ENCODE measurements at places on chromosomes 6 and 20. TPM values are rescaled to one million over a fixed set of nuclear protein-coding genes. Genes with fewer than 3 reads are reported as not detected.
A peak's percentile ranks its signal among the peaks of the same experiment; 100 is the strongest.

The MACROD2 gene
- 0.51 TPM for total RNA-seq

The ANKRD66 gene
- not detected for total RNA-seq

DNA sequence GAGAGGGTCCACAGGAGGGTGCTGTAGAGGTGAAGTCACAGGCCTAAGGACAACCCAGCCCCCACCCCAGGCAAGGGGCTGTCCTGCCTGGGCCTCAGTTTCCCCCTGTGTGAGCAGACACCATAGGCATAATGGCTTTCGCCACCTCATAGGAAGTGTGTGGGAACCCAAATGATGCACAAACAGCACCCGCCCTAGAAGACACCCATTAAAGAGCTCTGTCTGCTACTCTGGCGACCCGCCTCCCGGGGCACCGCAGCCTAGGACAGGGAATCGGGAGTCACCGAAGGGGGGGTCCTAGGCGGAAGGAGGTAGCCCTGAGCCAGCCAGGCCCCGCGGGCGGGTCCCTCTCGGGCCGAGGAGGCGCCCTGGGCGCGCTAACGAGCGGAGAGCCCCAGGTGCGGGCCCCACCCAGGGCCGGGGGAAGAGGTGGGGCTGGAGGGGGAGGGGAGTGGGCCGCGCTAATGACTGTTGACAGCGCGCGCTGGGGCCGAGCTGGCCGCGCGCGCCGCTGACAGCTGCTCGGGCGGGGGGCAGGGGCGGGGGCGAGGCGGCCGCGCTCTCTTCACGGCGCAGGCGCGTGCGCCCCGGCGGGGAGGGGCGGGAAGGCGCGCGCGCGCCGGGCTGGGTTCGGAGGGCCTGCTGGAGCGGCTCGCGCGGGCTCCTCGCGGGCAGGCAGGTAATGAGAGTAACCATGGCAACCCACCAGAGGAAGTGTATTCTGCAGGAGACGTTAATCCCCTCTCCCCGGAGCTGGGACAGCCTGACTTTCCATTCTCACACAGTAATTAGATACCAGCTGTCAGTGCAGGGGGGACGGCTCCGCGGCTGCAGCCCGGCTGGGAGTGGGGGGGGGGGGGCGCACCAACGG, 48.9 kb downstream of the NOL4L start:
- peak; percentile 51 for DNase-seq

The GGTLC1 gene
- total RNA-seq, result not detected

The GSTA2 gene
- not detected for total RNA-seq

- no peak for DNase-seq
Measured at GRCh38 chr6:170160628-170161611, 130.0 kb downstream of the DLL1 start.

DNA sequence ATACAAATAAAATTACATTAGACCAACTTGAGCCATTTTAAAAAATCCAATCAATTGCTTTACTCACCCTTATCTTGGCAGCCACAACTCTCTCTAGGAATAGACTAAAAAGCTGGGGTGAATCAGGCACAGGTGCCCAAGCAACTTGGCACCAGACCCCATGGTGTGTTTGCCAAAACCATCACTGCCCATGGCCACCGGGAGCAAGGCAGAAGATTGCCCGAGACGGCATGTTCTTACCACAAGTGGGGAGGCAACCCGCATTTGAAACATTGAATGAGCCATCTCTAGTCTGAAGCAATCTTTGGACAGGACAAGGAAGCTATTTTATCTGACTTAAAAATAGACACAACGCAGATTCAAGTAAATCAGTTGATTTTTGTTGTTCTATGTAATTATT, 69.0 kb downstream of the SMLR1 start:
- no peak for DNase-seq

DNA sequence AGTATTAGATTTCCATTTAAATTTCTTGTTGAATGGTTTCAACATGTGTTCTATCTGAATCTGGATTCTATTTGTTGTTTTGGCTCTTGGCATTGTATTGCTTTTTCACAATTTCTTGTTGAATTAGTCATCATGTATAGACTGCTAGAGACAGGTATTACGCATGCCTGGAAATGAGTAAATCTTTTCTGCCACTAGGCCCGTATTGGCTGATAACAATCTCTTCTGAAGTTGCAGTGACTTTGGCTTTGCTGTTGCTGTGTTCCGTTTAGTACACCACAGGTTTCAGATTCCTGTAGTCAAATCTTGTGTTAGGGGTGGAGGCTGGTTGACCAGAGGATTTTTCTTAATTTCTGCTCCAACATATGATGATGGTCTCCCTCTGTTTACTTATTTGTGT, 1339.4 kb downstream of the GRIK2 start:
- no peak for DNase-seq

DNA sequence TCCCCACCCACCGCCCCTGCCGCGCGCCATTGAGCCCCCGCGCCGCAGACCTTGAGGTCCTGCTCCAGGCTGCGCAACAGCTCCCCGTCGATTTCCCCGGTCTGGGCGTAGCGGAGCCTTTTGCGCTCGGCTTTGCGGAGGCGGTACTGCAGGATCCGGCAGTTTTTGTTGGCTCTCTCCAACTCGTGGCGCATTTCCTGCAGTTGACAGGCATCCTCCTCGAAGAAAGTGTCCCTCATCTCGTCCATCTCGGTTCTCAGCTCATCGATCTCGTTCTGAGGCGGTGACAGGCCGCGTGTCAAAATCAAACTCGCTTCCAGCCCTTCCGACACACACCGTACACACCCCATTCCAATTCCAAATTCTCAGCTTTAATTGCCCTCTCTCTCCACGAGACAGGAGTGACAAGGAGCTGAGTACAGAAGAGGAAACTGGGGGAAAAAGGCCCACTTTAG, 4.3 kb downstream of the MTCL3 start:
- DNase-seq, result no peak

The PEX7 gene
- total RNA-seq, result 17.2 TPM

GRCh38 chr20:58598211-58599015, 52.7 kb upstream of the STX16 start:
- peak; percentile 8 for DNase-seq

GRCh38 chr20:48783533-48784272, 44.1 kb downstream of the PREX1 start:
- DNase-seq, result no peak

DNA sequence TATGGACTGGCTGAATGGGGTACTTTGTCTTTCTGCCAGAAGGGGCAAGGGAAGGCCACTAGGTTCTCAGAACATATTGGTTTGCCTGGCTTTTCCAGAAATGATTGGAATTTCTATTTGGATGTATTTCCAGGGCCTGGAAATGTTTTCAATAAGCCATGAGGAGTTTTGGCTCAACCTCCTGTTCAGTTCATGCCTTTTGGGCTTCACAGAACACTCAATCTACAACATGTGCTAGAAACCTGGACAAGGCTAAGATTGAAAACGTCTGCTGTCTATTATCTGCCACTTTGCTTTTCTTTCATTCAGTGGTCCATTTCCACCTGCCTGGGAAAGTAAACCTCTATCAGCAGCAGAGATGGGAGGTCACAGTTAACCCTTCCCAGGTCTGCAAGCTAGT, 793.4 kb downstream of the TENT5A start:
- DNase-seq, result no peak

The ABCC10 gene
- total RNA-seq, result 7.9 TPM

DNA sequence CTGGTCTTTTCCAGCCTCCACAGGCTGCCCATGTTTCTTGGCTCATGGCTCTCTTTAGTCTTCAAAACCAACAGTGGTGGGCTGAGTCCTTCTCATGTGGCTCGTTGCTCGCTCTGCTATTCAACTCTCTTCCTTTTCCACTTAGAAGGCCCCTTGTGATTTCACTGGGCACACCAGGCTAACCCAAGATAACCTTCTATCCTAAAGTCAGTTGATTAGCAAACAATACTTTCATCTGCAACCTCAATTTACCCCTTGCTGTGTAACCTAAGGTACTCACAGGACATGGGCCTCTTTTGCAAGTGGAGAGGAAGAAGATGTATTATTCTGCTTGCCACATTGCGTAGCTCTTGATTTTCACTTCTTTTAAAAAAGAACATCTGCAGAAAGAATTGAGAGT, 79.6 kb downstream of the UTRN start:
- DNase-seq, result no peak

DNA sequence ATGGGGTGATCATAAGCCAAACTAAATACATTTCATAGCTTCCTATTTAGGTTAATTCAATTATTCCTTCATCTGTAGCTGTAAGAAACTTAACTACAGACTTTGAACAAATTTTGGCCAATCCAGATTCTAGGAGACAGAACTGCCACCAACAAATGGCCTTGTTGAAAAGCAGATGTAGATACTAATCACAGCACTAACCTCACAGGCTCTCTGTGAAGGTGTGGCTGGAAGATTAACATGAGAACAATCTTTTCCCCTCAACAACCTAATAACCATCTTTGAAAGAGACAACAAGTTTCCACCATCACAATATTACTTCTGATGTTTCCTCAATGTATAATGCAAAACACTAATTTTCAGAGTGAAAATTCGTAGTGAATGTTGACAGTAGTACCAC, 87.8 kb downstream of the SESN1 start:
- no peak for DNase-seq

DNA sequence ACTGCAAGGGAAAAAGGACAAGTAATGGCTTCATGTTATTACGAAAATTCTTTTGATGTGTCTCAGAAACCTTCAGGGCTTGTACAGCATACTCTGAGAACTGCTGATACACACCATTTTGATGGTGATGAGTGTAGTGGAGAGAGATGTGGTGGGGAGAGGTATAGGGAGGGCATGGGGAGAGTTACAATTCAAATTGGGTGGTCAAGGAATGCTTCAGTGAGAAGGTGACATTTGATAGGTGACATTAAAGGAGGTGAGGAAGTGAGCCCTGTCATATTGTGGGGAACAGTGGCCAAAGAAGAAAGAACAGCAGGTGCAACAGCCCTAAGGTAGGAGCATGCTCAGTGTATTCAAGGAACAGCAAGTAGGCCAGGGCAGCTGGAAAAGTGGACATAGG, 318.9 kb downstream of the CLIC5 start:
- DNase-seq, result no peak

GRCh38 chr6:14524319-14524718, 406.7 kb downstream of the CD83 start:
- DNase-seq, result peak; percentile 15

The TINAG gene
- total RNA-seq, result not detected

DNA sequence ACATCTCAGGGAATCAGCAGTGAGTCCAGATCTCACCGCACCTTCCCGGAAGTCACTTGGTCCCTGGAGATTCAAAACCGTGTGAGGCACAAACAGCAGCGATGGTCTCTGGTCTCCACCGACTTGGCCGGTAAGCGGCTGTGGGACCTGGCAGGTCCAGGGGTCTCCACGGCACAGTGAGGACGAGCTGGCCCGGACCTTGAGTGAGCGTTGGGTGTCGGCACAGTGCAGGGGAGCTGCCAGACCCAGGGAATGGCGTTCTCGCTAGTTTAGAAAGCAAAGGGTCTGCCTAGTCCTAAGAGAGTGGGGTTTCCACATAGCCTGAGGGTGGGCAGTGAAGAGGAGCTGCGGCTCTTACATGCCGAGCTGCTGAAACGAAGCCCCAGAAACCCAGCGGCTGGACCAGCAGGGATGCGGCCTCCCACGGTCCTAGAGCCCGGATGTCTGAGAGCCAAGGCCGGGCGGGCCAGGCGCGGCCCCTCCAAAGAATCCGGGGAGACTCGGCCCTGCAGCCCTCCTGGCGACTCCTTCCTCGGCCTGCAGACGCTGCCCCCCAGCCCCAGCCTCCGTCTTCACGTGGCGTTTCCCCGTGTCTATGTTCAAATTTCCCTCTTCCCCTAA, 185.0 kb downstream of the ERMARD start:
- DNase-seq, result no peak

DNA sequence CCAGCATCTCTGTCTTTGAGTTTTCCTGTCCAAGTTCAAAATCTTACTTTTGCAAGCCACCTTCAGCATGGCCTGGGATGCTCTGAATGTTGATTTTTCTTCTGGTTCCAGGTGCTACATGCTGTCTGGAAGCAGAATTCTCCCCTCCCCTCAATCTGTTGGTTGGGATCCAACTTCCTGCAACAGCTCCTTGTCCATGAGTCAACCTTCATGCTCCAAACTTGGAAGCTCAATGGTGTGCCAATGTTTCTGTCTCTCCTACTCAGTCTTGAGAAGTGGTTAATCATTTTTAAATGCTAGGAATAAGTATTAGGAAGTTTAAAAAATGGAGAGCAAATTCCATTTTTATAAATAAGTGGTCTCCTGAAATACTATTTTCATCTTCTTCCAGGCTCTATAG, 33.2 kb upstream of the PLEKHG1 start:
- DNase-seq, result peak; percentile 28

GRCh38 chr6:45031601-45032000, 296.5 kb upstream of the RUNX2 start:
- no peak for DNase-seq

- DNase-seq, result no peak
Measured at GRCh38 chr20:59435518-59435917, 135.1 kb downstream of the EDN3 start.

- no peak for DNase-seq
Measured at GRCh38 chr20:20367575-20368417, at the start of gene INSM1. Gene INSM1 (plus strand): TSS chr20:20368104. CDS start chr20:20368268, 164 bp downstream.

- peak; percentile 55 for DNase-seq
Measured at GRCh38 chr20:31839782-31840487, 5.5 kb downstream of the FOXS1 start.

The GCM1 gene
- total RNA-seq, result not detected

Measured in Daoy (cell line).